ENCODE measurements at places on chromosomes 13 and 19.
A peak's percentile ranks its signal among the peaks of the same experiment; 100 is the strongest.

GRCh38 chr13:112727581-112727980 is 37.7 kb downstream of the ATP11A start:
- no peak for DNase-seq

GRCh38 chr13:100490692-100491091 is 97.9 kb downstream of the GGACT start:
- DNase-seq: no peak

DNA sequence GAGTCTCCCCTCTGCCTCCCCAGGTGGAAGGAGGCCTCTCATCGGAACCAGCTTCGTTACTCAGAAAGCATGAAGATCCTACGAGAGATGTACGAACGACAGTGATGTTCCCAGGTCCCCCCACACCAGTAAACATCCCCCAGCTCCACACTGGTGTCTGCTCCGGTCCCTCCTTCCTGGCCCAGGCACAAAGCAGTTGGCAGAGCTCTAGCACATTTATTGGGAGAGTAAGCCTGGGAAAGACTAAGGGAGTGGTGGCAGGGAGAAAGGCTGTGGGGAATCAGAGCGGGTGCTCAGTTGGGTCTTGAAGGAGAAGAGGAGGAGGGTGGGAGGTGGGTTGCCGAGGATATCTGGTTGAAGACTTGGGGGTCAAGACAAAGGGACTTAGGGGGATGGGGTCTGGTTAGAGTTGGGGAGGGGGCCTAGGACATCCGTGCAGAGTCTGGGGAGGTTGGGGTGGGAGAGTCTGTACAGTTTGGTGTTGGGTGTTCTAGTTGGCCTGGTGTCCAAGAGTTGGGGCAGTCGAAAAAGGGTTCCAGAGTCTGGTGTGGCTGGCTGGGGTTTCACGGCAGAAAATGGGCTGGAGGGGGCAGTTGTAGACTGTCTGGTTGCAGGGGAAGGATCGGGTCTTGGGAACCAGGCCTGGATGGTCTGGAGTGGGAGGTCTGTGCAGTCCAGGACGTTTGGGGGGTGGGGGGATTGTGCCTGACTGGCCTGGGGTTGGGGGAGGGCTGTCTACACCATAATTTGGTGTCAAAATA is 2.3 kb downstream of the HSPB6 start:
- no peak for DNase-seq

DNA sequence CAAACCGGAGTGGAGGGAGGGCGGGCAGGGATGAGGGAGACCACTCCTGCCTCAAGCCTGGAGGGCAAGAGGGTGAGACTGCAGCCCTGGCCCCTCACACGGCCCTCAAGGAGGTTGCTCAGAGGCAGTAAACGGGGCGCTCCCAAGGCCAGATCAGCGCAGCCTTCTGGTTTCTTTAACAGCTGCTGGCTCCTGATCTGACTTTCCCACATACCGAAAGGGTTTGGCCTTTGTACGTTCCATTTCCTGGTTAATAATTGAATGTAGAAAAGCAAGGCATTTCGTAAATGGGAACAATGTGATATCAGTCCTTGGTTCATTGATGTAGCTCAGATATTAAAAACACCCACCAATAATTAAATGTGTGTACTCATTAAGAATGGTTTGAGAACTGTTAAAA is 71.5 kb downstream of the GGACT start:
- no peak for DNase-seq

DNA sequence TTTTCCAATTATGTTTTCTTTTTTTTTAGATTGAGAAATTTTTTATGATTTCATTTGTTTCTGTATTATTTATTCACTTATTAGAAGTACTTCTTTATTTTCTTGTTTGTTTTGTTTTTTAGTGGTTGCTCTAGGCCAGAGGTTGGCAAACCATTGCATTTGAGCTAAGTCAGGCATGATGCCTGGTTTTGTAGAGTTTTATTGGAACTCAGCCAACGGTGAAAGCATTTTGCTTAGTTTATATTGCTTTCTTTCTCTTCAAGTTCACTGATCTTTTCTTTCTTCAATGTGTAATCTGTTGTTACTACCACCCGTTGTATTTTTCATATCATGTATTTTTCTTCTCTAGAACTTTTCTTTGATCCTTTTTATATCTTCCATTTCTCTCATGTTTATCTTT is 19.7 kb downstream of the ZNF567 start:
- DNase-seq: no peak

DNA sequence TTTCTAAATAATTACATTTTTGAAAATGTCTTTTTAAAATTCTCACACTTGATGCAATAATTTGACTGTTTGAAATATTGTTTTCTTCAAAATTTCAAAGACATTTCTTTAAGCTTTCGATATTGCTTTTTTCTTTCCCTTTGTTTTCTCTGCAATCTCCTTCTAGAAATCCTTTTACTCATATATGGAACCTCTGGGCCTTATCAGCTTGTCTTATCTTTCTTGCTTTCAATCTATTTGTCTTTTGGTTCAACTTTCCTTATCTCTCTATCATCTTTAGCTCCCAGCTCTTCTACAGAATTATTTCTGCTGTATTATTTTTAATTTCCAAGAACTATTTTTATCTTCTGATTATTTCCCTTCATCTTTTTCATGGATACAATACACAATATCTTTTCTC is 80.7 kb upstream of the DIAPH3 start:
- no peak for DNase-seq

- DNase-seq: no peak
These were observed 9.4 kb upstream of the EVI5L start for GRCh38 chr19:7820588-7820987.

- no peak for DNase-seq
These were observed 13.8 kb upstream of the ZBTB7A start for GRCh38 chr19:4080473-4080872.

GRCh38 chr13:109874484-109875454 is 88.4 kb upstream of the IRS2 start:
- no peak for DNase-seq

GRCh38 chr13:113137691-113138298 is 15.2 kb downstream of the F10 start:
- DNase-seq: no peak

DNA sequence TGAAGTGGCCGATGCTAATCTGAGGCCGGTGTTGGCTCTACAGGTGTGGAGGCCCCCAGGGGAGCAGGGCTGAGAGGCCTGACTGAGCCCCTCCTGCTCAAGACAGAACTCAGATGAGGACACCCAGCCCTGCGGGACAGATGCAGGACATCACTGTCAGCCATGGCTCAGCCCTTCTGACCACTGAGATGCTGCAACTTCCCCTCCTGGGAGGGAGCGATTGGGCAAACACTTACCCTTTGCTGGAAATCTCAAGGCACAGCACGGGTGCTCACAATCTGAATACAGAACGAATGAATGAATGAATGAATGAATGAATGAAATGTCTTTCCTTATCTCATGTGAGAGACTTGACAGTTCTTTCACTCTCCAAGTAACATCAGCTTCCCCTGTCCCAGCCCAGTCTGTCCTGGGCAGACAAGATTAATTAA is 3.5 kb upstream of the SIGLEC7 start:
- DNase-seq: peak; percentile 5

DNA sequence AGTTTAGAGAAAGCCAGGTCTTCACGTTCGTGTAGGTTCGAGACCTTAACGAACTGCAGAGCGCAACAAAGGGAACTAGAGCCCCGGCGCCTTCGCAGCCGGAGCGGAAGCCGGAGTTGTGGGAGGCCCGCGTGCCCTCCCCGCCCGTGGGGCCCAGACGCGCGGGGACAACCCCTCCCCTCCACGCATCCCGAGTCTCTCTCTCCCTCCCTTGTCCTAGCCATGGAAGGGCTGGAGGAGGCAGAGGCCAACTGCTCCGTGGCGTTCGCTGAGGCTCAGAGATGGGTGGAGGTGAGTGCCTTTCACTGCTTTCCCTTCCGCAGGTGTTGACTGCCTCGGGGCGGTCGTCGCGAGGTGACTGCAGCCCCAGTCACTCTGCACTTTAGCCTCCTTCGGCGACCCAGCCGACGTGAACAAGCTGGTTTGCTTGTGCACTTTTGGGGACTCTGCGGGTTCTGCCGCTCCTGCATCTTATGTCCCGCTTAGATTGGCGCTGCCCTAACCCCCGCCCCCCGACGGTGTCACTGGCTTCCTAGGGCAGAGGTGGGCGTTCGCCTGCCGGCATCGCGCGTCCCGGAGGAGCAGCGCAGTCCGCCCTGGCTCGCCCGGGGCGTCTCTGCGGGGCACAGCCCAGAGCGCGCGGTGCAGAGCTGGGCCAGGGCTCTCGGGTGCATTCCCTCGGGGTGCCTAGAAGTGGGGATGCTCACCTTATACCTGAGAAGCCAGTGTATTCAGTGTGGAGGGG is 478 bp downstream of the LMO7 start:
- peak; percentile 56 for DNase-seq

GRCh38 chr19:36819130-36819630 is 19.0 kb downstream of the ZNF790 start:
- DNase-seq: no peak

DNA sequence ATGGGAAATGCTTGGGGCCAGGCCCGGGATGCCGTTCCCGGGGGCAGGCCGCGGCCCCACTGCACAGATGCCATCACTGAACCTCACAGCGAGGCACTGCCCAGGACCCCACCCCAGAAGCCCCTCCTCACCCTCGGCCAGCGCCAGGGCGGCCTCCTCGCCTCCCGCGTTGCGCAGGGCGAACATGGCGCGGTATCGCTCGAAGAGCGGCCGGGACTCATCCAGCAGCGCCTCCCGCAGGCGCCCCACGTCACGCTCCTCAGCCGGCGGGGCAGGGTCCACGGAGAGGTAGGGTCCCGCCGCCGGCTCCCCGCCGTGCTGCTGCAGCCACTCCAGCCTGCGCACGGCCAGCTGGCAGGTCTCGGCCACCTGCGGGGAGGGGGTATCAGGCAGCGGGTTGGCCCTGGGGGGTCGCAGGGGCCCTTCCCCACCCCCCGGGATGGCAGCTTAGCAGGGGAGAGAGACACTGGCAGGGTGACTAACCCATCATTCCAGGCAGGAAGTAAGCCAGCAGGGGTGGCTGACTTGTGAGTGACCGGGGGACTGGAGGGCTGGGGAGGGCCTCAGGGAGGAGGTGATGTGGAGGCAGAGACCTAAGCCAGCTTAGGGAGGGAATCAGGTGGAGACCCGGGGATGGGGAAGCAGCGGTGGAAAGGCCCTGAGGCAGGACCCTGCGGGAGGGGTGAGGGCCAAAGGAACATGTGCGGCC is 8.2 kb downstream of the DOHH start:
- no peak for DNase-seq

DNA sequence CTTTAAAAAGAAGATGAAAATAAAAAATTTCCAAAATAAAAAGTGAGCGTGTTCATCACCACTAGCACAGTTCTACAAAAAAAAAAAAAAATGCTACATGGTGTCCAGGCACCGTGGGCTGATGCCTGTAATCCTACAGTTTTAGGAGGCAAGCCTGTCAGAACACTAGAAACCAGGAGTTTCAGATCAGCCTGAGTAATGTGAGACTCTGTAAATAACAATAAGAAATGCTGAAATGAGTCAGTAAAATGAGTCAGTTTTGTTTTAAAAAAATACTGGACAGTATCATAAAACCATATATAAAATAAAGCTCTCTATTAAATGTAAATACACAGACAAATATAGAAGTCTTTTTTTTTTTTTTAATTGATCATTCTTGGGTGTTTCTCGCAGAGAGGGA is 30.0 kb downstream of the ZNF91 start:
- no peak for DNase-seq

- no peak for DNase-seq
These were observed 432 bp downstream of the ZNF611 start for GRCh38 chr19:52734331-52734892.

GRCh38 chr19:1986357-1987162 is 29.0 kb downstream of the BTBD2 start:
- DNase-seq: no peak

DNA sequence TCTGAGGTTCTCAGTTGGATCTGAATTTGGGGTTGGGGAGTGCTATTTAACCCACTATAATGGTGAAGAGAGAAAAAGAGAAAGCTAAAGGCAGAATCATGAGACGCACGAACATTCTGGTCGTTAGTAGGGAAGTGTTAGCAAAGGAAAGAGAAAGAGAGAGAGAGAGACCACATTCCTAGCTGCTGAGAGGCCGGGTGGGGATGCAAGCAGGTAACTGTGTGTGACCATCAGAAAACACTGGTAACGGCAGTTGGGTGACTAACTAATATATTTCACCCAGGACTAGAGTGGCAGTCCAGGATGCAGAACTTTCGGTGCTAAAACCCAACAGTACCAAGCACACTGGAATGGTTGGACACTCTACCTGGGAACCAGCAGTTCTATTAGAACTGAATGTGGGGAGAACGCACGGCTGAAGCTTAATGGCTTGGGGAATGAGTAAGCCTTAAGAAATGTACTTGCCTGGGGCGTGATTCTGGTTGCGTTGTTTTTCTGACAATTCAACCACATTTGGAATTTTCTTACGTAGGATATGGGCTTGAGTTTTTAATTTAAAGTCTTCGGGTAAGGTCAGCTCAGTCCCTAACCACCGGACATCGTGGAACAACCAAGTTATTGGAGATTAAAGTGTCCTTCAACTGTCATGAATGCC is 130.2 kb downstream of the DNAJC15 start:
- no peak for DNase-seq

- no peak for DNase-seq
These were observed 6.9 kb upstream of the ANGPTL4 start for GRCh38 chr19:8357007-8357521.

DNA sequence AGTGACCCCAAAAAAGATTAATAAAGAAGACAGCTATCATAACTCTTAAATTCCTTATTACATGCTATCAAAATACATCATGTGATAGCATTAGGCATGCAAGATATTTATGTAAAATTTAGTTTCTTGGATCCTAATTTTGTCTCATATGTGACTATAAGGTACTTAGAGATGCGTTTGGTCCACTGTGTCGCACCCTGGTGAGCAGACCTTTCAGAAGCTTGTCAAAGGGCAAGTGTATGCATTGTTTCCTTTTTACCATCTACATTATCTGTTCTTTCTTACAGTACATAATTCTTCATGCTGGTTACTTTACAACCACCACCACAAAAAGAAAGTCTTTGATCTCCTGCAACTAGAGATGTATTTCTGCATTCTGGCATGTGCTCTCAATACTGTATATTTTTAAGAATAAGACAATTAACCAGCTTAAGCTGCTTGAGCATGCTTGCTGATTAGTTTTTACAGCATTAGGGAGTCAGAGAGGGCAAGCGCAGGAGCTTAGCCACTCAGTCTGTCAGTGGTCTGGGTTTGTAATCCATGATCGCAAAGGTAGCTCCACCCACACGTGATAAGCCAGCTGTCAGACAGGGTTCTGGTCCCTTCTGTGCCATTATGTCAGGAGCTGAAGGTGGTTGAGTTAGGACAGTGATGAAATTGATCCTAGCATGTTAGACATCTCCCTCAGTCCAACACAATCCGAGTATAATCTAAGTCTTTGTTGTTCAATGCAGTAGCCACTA is 500.9 kb downstream of the MYO16 start:
- no peak for DNase-seq

GRCh38 chr19:1408300-1409203 is 1.2 kb downstream of the DAZAP1 start:
- peak; percentile 69 for DNase-seq

- no peak for DNase-seq
These were observed 178.8 kb upstream of the RFC3 start for GRCh38 chr13:33639158-33639557.
